ENCODE measurements at places on chromosomes 4 and X.

DNA sequence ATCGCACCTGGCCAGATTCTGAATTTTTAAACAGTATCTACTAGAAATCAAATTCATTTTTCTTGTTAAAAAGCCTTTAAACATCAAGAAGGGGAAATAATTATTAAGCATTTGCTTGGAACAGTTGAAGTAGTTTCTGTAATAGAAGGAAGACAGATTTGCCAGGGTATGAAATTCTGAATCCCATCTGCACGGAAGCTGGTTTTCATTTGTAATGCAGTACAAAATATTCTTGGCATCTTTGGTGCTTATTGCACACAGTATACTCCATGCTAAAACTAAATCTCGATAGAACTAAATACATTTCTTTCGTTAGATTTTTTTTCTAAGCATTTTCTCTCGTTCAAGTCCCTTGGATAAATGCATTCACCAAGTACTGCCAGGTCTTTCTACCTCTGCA lies 25.3 kb downstream of the TRIM2 start:
- no peak for DNase-seq

DNA sequence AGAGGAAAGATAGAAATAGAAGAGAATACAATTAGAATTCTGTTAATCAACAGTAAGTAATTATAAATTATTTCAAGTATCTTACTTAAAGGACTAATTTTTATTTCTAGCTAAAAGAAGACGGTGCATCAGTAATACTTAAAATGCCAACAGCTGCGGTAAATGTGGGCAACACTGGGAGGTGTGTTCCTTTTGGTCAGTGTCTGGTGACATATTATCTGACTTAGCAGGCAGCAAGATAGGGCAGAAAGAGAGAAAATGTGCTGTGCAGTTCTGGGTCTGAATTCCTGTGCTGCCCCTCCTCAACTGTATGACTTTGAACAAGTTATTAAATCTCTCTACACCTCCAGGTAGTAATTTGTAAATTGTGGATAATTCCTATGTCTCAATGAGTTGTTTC lies 120.6 kb downstream of the ZNF827 start:
- DNase-seq: no peak

DNA sequence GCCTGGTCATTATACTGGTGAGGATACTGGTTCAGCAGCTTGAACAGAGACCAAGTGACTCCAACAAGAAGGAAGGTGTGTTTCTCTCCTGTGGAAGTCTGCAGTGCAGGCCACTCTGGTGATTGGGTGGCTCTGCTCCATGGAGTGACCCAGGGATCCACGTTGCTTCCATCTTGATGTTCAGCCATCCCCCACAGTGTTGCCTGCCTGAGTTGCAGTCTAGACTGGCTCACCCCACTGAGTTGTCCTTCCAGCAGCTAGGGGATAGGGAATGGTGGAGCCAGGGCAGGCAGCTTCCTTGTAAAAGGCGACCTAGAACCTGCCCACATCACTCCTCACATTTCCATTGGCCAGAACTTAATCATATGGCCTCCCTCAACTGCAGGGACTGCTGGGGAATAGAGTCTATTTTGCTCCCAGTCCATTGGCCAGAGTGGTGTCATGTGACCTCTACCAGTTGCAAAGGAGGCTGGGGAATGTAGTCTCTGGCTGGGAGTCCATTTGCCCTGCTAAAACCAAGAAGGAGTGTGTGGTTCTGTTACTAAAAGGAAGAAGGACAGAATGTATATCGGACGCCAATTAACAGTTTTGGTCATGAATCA lies 8.0 kb downstream of the MAN2B2 start:
- no peak for DNase-seq

GRCh38 chrX:119784747-119785446 lies 6.5 kb downstream of the RPL39 start:
- no peak for DNase-seq

GRCh38 chrX:29470030-29470429 lies 745.3 kb upstream of the MAGEB2 start:
- no peak for DNase-seq

Measured in lower leg skin (tissue), 4 donors.